Inflammatory macrophage (primary cell): ENCODE measurements at places on chromosomes 11 and 22.

DNA sequence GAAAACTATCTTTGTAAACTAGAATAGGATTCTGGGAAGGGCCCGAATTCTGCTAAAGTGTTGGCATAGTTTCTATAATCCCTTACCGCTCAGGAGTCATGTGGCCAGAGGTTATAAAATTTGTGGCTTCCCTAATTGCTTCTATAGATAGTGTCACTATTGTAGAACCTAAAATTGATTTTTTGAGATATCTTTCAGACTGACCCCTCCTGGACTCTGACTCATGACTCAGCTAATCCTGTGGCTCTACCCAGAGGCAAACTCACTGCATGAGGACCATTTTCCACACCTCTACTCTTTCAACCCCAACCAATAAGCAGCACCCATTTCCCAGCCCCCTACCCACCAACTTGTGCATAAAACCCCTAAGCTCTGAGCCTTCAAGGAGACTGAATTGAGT lies 61.8 kb upstream of the PRSS23 start:
- DNase-seq: no peak

DNA sequence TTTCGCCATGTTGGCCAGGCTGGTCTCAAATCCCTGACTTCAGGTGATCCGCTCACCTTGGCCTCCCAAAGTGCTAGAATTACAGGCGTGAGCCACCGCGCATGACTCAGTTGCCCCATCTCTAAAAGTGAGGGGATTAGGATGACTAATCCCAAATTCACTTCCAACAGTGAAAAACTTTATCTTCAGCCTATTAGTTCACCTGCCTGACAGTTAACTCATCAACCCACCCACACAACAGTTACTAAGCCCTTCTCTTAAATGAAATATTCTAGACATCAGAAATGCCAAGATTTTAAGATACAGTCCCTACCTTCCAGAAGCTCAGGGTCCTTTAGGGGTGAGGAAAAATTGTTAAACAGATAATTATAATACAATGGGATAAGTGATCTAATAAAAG lies 2.0 kb upstream of the ANKRD42 start:
- no peak for DNase-seq

GRCh38 chr11:34266090-34266912 lies 91.5 kb downstream of the ABTB2 start:
- peak; percentile 13 for DNase-seq

DNA sequence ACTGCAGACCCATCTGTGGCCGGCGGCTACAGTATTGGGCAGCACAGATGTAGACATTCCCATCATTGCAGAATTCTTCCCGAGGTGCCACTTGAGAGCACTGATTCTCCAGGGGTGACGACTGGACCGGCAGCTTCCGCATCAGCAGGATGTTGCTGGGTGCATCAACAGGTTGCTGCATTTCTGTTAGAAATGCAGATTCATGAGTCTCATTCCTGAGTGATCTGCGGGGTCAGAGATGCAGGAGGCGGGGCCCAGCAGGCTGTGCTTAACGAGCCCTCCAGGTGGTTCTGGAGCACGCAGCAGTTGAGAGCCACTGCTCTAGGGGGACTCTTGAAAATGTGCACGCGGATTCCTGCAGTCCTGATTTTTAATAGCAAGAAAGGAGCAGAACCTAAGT lies 321.8 kb downstream of the TBC1D22A start:
- DNase-seq: no peak

- DNase-seq: no peak
Observed at GRCh38 chr11:2298131-2298794, 3.5 kb downstream of the C11orf21 start.

- no peak for DNase-seq
Observed at GRCh38 chr11:61125310-61125684, 23.0 kb downstream of the CD5 start.

GRCh38 chr22:29370537-29370936 lies 17.8 kb downstream of the AP1B1 start:
- DNase-seq: no peak

DNA sequence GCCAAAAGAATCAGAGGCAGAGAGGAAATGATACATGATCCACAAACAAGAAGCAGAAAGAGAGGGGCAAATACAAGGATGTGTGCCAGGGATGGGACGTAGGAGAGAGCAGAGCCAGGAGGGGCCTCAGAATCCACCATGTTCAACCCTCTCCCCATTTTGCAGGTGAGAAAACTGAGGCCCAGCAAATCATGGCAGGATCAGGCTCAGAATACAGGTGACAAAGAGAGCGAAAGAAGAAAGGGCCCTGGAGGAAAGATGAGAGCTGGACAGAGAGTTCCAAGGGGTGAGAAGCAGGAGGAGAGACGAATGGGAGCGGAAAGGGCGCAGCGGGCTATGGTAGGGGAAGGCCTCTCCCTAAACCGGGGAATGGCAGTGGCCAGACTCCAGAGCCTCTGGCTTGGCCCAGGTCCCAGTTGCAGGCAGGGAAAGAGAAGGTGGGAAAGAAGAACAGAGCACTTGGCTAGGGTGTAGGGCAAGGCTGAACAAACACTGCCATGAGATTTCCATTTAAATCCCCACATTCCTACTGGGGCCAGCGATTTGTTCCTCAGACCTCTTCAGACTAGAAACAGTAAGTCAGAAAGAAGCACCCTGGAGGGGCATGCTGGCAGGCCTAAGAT lies 44.4 kb upstream of the TSKU start:
- no peak for DNase-seq

DNA sequence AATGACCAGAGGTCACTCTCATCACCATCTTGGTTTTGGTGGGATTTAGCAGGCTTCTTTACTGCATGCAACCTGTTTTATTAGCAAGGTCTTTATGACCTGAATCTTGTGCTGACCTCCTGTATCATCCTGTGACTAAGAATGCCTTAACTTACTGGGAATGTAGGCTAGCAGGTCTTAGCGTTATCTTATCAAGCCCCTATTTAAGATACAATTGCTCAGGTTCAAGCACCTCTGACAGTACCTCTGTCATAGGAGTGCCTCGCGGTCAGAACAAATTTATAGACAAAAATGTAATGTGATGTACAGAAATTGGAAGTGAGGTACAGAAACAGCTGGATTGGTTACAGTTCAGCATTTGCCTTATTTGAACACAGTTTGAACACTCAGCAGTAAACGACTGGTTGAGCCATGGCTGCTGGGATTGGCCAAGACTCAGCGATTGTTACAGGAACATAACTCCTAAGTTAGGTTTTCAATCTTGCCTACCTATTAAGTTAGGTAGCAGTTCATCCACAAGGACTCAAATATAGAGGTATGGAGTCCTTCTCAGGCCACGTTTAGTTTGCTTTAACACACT lies 16.1 kb upstream of the TMEM123 start:
- no peak for DNase-seq

DNA sequence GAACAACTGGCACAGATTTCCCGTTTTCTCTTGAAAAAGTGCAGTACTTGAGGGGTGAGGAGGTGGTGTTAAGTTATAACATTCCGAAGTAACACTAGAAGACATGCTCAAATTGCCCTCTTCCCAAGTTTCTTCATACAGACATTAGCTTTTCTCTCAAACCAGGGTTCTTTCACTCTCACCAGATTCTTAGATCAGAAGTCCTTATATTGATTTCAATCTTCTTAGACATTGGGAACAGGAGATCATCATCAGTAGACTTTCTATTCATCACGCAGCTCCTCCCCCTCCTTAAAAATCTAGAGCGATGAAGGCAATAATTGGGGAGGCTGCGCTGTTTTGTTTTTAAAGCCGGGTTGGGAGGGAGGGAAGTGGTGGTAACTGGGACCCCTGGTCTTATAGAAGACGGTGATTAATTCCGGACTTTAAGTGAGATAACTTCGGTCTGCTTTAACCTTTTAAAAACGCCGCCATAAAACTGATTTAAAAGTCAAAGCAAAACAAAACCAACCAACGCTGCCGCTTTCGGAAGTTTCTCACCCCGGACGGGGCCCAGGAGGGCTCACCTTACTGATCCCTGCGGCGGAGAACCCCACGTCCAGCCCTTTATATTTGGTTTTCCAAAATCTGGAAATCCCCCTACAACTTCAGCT lies 665 bp downstream of the USP28 start:
- peak; percentile 12 for DNase-seq

DNA sequence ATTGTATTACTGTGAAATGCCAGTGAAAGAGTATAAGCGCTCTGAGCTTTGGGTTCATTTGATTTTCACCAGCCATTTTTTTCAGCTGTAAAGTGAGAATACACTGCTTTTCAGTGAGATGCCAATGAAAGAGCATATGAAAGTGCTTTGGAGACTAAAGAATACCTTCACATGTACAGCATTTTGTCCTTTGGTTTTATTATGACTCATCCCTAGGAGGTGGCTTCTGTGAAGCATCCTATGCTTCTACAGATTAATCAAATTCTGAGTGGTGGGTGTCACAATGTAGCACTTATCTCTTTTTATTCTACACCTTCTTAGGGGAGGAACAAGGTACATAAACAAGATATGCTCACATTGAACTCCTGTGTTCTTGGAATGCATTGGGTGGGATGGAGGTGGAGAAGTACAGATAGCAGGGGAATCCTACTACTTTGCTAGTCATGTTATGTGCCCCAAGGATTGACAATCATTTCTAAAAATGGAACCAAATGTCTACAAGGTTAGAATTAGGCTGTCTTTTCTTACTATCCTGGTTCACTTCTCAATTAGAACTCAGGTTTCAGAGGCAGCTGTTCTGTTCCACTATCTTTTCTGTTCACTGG lies 18.7 kb downstream of the TRIM44 start:
- DNase-seq: no peak

DNA sequence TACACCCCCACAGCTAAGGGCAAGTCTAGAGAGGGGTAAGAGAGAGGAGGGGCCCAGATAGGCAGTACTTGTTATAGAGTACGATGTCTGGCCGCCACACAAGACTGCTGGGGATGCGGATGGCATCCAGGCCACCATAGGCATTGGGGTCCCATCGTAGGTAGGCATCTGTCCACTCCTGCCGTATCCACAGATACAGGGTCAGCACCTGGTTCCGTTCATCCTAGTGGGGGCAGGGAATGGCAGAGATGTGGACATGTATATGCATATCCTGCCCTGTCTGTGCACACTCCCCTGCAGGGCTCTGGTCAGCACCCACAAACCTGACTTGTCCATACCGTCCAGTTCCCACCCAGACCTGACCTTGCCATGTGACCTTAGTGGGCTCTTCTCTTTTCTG lies 2.1 kb downstream of the CHRNA10 start:
- DNase-seq: no peak

GRCh38 chr22:39646398-39647063 lies 76.0 kb downstream of the CACNA1I start:
- no peak for DNase-seq

DNA sequence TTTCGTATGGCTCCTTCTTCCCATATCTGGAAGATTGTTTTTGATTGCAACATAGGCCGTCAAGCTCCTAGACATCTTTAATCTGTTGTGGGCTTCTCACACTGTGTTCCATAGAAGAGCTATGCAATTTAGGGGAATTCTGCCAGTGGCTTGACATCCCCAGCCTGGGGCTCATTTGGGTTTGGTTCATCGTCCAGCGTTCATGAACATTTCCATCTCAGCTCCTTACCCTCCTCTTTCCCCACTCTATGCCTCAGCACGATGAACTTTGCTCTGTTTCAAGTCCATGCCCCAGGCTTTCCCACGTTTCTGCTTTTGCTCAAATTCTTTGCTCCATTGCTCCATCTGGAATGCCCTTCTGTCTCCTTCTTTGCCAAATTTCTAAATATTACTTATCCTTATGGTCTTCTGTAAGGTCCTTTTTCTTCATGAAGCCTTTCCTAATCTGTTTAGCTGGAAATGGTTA lies 26.1 kb upstream of the CLMP start:
- no peak for DNase-seq

DNA sequence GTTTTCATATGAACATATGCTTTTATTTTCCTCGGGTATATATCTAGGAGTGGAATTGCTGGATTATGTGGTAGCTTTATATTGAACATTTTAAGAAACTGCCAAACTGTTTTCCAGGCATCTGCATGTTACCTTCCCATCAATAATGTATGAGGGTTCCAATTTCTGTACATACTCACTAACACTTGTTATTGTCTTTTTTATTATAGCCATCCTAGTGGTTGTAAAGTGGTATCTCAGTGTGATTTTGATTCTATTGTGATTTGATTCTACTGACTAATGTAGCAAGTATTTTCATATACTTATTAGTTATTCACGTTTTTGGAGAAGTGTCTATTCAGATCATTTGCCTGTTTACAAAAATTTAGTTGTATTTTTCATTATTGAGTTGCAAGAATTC lies 2.0 kb downstream of the ANO5 start:
- DNase-seq: no peak

- peak; percentile 47 for DNase-seq
Observed at GRCh38 chr22:39900306-39901227, at the start of gene GRAP2. Gene GRAP2 (plus strand): TSS chr22:39901084. CDS start chr22:39947107, 46,023 bp downstream.

DNA sequence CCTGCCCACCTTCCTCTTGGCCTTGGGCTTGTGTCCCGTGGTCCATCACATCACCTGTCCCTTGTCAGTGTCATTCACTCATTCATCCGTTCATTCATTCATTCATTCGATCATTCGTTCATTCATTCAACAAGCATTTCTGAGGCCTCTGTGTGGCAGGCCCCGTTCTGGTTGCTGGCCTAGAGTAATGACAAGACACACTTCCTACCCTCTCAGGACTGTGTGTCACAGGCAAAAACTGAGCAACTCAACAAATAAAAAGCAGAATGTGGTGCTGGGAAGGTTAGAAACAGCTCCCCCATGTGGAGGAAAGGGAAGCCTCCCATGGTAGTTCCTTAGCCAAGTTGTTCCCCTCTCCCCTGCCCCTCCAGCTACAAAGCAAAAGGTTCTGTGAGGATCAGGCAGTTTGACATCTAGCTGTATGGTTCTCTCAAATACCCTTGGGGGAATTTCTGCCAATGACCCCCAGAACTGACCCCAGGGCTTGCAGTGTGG lies 1.6 kb upstream of the OMP start:
- DNase-seq: peak; percentile 49

- DNase-seq: no peak
Observed at GRCh38 chr11:70505761-70506657, 107.7 kb downstream of the CTTN start.

GRCh38 chr22:49862496-49862776 lies 8.8 kb downstream of the ZBED4 start:
- peak; percentile 23 for DNase-seq

DNA sequence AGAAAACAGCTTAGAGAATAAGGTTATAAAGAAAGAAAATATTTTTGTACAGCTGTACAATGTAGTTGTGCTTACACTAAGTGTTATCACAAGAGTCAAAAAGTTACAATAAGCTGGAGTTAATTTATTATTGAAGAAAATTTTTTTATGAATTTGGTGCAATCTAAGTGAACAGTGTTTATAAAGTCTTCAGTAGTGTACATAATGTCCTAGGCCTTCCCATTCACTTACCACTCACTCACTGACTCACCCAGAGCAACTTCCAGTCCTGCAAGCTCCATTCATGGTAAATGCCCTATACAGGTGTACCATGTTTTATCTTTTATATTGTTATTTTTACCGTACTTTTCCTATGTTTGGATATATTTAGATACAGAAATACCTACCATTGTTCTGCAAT lies 34.7 kb downstream of the GDPD4 start:
- DNase-seq: no peak

GRCh38 chr11:116786326-116786725 lies 1.5 kb downstream of the ZPR1 start:
- DNase-seq: no peak

GRCh38 chr11:20010156-20010850 lies 150.0 kb downstream of the DBX1 start:
- no peak for DNase-seq
